Stimulated activated CD8-positive, alpha-beta memory T cell treated with anti-CD3 and anti-CD28 coated beads, Interleukin-15, amount 100 ng/mL, for 24 hours (primary cell): ENCODE measurements at places on chromosomes 11 and 22.

- no peak for DNase-seq
Measured at GRCh38 chr11:26960281-26960680, 33.6 kb upstream of the FIBIN start.

DNA sequence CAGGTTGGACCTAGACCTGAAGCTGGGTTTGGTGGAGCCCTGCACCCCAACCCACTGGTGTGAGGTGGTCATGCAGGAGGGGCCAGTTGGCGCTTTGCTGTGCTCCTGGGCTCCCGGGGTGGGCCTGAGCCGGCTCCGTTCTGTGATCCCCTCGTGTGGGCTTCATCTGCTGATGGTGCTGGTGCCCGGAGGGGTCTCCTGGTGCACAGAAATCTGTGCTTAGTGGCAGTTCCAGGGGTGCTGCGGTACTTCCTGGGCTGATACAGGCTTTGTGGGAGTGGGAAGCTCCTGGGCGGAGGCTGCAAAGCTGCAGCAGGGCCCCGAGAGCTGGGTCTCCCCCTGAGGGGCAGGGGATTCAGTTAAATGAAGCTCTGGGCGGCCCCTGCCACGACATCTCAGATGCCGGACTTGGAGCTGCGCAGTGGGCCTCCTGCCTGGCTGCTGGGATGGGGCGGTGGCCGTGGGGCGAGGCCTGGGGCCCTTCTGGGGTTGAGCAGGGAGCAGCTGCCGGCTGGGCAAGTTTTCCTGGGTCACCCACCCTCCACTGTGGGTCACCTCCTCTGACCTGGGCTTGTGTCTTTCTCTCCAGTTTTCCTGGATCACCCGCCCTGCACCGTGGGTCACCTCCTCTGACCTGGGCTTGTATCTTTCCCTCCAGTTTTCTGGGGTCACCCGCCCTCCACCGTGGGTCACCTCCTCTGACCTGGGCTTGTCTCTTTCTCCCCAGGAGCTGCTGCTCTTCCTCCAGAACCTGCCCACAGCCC, 410.5 kb downstream of the TBC1D22A start:
- DNase-seq = no peak

DNA sequence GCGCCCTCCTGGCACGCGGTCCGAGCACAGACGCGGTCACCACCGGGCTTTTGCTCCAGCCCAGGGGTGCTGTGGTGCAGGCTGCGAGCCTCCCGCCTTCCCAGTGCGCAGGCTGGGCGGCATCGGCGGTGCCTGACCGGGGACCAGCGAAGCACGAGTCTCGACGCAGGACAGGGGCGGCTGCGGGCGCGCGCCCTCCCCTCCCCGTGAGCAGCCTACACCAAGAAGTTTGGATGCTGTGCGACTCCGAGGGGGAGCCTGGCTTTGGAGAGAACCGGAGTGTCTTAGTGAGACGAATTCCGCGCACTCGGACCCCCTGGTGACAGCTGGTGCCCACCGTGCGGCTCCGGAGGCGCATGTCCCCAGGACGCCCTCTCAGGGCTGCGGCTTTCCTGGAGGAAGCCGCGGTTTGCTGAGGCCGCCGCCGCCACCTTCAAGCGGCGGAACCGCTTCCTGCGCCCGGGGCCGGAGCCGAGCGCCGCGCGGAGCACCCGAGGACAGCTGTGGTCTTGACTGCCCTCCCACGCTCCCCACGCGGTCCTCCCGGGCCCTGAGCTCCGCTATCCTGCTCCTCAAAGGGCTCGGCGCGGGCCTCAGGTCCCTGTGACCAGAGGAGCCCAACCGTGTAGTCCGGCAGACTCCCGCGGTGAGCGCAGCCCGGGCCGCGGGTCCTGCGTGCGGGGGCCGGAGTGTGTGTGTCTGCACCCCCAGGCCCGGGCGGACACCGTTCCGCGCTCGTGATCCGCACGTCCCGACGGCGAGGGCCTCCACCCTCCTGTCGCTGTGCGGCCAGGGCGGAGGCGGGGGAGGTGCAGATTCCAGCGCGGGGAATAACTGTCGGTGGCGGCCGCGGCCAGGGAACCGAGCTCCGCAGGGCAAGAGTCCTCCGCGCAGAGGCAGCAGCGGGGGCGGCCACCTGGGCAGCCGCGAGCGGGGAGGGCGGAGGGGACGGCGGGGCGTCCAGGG, 1.7 kb downstream of the FGF3 start:
- no peak for DNase-seq

DNA sequence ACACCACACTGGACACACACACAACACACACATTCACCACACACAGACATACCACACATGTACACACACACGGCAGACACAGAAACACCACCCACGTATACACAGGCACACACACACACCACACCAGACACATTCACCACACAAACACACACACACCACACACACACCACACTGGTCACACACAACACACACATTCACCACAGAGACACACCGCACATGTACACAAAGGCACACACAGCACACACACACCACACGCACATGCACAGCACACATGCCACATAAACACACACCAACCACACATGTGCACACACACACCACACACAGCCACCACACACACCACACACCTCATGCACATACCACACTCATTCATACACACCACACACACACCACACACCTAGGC, 84.2 kb upstream of the PRR5 start:
- DNase-seq = no peak

DNA sequence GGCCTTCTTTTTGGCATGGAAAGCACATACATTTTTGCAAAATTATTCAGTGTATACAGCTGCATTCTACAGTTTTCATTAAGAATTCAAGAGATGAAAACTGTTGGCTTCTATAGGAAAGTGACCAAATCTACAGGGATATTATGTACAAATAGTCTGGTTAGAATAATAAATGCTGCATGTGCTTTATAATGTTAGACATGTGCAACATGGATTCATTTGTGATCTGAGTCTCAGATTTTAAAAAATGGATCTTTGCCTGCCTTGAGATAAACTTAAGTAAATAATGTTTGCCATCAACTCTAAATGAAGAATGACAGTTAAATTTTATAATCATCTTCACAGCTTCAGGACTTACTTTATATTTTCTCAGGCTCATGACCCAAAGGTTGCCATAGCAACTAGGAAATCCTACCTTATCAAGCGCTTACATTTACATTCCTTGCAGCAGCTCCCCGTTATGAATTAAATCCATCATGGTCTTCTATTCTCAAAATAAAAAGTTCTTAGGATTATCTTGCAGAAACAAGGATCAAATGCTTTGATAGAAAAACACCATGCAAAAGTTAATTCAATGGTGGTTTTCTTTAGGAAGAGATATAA, 200.2 kb downstream of the CADM1 start:
- DNase-seq = no peak

DNA sequence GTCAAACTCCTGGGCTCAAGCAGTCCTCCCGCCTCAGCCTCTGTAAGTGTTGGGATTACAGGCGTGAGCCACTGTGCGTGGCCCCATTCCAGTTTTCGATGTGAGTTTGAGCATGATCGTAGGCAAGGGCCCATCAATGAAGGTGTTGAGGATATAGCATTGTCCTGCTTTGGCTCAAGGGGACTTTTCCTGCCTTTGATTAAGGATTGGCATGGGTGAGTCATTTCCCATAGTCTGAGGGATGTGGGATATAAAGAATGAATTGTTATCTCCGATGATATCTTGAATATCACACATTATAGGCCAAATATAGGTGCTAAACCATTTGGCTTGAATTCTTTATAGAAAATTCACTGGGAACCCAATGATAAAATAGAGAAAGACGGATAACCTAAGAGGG, 30.4 kb downstream of the STIM1 start:
- DNase-seq = no peak

- DNase-seq = no peak
Measured at GRCh38 chr11:104333977-104334376, 170.0 kb upstream of the PDGFD start.

GRCh38 chr11:15507592-15507991, 392.9 kb downstream of the INSC start:
- no peak for DNase-seq

DNA sequence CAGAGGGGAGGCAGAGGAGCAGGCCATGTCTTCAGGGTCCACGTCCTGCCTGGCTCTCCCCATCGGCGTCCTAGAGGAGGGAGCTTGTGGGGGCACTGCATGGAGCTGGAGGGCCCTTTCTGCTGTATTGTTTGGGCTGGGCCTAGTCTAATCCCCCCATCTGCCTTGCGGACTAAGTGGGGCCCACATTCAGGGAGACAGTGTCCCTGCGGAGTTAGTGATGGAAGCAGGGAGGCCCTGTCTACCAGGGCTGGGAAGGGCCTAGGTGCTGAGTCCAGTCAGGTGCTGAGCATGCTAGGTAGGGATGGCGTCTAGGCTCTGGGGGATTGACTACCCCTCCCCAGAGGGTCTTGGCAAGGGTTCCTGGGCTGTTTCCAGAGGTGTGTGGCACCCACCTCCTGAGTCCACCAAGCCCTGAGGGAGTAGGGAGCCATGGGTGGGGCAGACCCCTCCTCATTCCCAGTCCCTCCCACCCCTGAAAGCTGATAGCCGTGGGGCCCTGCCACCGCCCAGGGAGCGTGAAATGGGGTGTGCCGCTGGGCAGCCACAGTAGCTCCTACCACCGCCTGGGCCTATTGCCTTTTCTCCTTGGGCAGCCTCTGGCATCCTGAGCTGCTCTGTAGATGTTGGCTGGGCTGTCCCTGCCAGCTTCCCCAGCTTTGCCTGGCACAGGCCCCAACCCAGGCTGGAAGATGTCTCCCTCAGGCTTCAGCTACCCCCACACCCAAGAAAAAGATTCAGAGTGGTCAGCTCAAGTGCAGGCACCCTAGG, 1.9 kb upstream of the POLD4 start:
- no peak for DNase-seq

DNA sequence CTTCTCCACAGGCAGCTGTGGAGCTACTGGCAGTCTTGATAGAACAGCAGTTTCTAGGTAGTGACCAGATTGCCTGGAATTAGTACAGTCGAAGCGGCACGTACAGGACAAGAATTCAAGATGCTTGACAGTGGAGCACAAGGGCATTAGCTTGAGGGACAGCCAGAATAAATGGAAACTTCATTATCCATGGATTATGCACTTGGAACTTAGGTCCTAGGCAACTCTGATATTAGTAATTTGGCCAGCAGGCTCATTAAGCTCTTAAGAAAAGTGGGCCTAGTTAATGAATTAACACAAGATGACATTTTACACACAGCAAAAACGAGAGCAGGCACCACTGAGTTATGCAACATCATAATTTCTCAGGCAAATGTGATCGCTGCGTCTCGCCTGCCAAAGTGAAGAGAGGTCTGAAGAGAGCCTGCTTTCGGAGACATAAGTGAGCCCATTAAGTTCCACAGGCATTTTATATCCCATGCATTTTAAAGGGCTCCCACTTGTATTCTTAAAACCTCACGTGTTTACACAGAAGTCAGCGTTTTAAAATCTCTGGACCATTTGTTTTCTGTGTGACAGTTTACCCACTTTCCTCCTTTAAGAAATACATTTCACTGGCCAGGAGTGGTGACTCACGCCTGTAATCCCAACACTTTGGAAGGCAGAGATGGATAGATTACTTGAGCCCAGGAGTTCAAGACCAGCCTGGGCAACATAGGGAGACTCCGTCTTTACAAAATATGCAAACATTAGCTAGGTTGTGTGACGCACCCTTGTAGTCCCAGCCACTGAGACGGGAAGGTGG, 66.2 kb downstream of the COMMD9 start:
- no peak for DNase-seq

GRCh38 chr11:80719292-80719646, 1278.4 kb upstream of the TENM4 start:
- DNase-seq = no peak

- no peak for DNase-seq
Measured at GRCh38 chr11:119880143-119880542, 151.1 kb upstream of the NECTIN1 start.

- no peak for DNase-seq
Measured at GRCh38 chr22:35614404-35614803, 2.7 kb downstream of the MB start.

- DNase-seq = no peak
Measured at GRCh38 chr22:47176573-47177333, 414.3 kb downstream of the TBC1D22A start.

DNA sequence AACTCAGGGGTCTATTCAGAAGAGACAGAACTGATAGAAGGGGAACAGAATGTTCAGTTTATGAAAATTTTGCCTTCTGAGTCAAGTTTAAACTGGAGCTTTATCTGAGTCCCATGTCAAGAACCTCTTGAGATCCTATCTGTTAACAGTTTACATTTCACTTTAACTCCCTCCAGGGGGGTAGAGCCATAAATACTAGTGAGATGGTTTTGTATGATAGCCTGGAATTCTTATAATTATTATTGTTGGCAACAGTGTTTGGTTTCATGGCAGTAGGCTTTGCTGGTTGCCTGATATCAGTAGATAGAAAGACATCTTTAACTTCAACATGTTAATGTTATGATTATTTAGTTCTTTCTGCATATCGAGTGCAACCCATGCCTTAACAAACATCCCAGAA, 498.5 kb downstream of the INSC start:
- no peak for DNase-seq

DNA sequence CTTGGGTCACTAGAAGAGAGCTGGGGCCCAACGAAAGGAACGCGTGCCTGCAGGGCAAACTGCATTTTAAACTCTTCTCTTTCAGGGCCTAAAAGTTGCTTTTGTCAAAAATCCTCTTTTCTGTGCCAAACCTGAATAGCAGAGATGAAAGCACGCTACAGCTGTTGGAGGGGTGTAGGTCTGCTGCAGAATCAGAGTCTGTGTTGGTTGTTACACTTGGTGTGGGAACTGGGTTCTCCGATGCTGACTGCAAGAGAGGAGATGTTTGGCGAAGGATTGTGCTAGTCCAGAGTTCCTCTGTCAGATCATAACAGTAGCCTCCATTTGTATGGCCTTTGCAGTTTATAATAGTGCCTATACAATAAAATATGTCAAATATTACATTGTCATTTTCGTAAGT, 41.8 kb downstream of the BARX2 start:
- no peak for DNase-seq

- DNase-seq = no peak
Measured at GRCh38 chr11:36619502-36619901, 21.5 kb upstream of the RAG2 start.

GRCh38 chr11:98572941-98573340, 447.8 kb upstream of the CNTN5 start:
- no peak for DNase-seq

DNA sequence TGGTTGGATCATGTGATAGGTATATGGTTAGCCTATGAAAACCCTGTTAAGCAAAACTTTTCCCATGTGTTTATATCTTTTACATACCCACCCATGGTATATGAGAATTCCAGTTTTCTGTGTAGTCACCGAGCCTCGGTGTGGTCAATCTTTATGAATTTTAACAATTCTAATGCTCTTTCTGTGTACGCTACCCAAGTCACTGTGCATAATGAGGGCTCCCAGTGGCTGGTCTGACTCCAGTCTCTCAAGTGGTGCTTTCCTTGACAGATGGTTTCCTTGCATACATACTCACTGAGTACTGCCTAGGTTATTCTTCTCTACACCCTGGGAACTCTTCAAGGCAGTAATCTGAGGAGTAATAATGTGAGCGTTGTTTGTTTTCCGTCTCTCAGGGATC, 17.6 kb downstream of the MUC15 start:
- no peak for DNase-seq

DNA sequence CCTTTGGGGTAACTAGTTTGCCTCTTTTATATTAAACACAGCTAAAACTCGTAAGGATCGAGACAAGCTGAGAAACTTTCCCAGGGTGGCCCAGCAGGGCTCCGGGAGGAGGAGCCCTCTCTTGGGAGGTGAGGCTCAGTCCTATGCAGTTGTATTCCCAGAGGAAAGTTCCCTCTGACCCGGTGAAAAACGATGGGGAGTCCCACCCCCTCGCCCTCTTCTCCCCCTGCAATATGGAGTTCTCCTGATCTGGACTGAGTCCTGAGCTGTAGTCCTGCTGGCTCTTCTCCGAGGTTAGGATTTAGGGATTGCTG, 1.3 kb downstream of the NTM start:
- DNase-seq = no peak
